ENCODE measurements at places on chromosomes 7 and 10.

- no peak for DNase-seq
Measured at GRCh38 chr10:126165874-126166273, 222.4 kb downstream of the ADAM12 start.

DNA sequence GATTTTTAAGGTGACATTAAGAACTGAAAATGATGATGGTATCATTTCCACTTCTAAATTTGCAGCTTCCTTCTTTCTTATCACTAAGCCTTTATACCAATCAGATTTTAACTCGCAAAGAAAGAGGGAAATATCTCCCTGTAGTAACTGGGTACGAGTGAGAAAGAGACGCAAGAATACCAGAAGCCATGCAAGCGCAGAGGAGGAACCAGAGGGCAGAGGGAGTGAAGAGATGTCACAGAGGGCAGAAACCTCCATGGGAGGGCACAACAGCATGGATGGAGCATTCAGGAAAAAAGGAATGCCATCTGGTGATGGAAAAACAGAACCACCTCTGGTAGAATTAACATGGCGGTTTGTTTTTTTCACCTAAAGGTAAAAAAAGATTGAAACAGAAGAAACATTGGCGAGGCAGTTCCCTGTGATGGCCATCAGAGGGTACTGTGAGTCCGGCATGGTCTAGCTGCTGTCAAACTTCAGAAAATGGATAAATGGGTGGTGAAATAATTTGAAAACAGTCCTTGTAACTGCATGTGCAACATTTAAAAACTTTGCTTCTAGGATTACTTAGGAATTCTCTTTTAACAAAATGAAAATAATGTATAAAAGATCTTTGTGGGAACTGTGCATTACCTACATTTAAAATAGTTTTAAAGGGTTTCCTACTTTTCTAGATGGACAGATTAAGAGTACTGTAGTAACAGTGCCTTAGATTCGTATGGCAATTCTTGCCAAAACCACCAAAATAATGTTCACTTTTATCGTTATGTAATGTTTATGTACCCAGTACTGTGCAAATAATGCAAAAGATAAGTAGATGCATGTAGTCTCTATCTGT lies 91.8 kb downstream of the ARHGAP12 start:
- no peak for DNase-seq

GRCh38 chr7:103446049-103446520 lies at the start of gene SLC26A5:
TSS of gene SLC26A5 (minus strand) at chr7:103446207. CDS start at chr7:103421514, 24,693 bp downstream.
- no peak for DNase-seq

DNA sequence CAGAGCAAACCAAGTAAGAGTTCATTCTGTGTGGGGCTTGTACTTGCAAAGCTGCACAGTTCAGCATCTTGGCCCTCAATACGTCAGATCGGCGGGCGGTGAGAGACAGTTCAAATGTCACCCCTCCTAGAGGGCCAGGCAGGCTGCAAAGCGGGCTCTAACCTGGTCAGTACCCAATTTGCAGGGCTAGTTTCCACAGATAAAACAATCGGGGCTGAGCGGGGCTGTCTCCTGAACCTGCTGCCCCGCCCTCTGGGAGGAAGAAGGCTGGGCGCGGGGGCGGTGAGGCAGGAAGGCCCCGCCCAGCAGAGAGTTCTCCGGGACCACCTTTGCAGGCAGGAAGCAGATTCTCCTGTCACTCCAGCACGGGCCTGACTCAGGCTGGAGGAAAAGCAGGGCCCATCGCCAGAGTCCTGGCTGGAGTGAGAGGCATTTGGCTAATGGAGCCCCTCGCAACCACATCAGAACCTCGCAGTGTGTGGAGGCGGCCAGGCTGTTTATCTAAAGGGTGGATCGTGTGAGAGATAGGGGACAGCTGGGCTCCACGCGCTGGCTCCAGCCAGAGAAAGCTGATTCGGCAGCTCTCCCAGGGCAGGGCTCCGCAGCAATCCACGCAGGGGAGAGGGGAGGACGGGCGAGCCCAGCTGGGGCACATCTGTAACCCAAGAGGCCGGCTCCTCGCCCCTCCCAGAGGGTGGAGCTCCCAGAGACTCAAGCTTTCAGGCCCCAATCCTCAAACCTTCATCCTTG lies 83.1 kb downstream of the SH3PXD2A start:
- DNase-seq, result peak; percentile 15

All from stimulated activated CD8-positive, alpha-beta memory T cell treated with anti-CD3 and anti-CD28 coated beads, Interleukin-7, amount 100 ng/mL, for 1 hour (primary cell).